B cell (primary cell): ENCODE measurements at places on chromosomes 13 and 19. TPM values are rescaled to one million over a fixed set of nuclear protein-coding genes. Genes with fewer than 3 reads are reported as not detected.

- H3K27me3 ChIP-seq = no peaks in the 10 kb centered on the region
- no peak for DNase-seq
- no peak overlapping the region for H3K4me3 ChIP-seq
- no peaks in the 10 kb centered on the region for H3K36me3 ChIP-seq
- H3K4me1 ChIP-seq = no peaks in the 10 kb centered on the region
Observed at GRCh38 chr13:111663505-111663904, 343.1 kb downstream of the TEX29 start.

NLRP5 gene
- not detected in 2 replicates for total RNA-seq

ZBTB32 gene
- total RNA-seq = 28.1 and 30.9 TPM in 2 replicates

GRCh38 chr19:39805104-39805503 is 26.4 kb downstream of the LEUTX start:
- H3K4me1 ChIP-seq = no peaks in the 10 kb centered on the region
- H3K27ac ChIP-seq = no peak overlapping the region
- no peaks in the 10 kb centered on the region for H3K36me3 ChIP-seq
- no peak overlapping the region for H3K4me3 ChIP-seq
- peaks cover 18% of the 10 kb centered on the region for H3K27me3 ChIP-seq

RNF17 gene
- total RNA-seq = not detected in 2 replicates

GRCh38 chr19:54795758-54796157 is 7.7 kb upstream of the KIR2DL4 start:
- no peak for DNase-seq
- H3K27ac ChIP-seq = no peak overlapping the region
- H3K4me3 ChIP-seq = no peak overlapping the region
- H3K27me3 ChIP-seq = no peaks in the 10 kb centered on the region
- H3K4me1 ChIP-seq = peaks cover 3% of the 10 kb centered on the region
